ENCODE measurements at places on chromosomes 2 and 18. TPM values are rescaled to one million over a fixed set of nuclear protein-coding genes. Genes with fewer than 3 reads are reported as not detected.

The AMER3 gene
- polyA plus RNA-seq: 11.0 TPM

The L3MBTL4 gene
- 3.9 TPM for polyA plus RNA-seq

The SMPD4 gene
- 56.0 TPM for polyA plus RNA-seq

The DES gene
- polyA plus RNA-seq: 8.8 TPM

The CPO gene
- 0.53 TPM for polyA plus RNA-seq

The VSNL1 gene
- polyA plus RNA-seq: 423 TPM

The ALKAL2 gene
- polyA plus RNA-seq: 3.4 TPM

The CUL3 gene
- polyA plus RNA-seq: 107 TPM

The REG3A gene
- not detected for polyA plus RNA-seq

The RGPD4 gene
- 0.14 TPM for polyA plus RNA-seq

The PARD3B gene
- 10.8 TPM for polyA plus RNA-seq

The MRPL44 gene
- polyA plus RNA-seq: 43.8 TPM

The INO80D gene
- 8.8 TPM for polyA plus RNA-seq

The MOGAT1 gene
- polyA plus RNA-seq: 0.20 TPM

The KCMF1 gene
- polyA plus RNA-seq: 48.5 TPM

The ABCB11 gene
- 0.30 TPM for polyA plus RNA-seq
